Caco-2 (cell line): ENCODE measurements at places on chromosomes 11 and 22. TPM values are rescaled to one million over a fixed set of nuclear protein-coding genes. Genes with fewer than 3 reads are reported as not detected.
A peak's percentile ranks its signal among the peaks of the same experiment; 100 is the strongest.

DNA sequence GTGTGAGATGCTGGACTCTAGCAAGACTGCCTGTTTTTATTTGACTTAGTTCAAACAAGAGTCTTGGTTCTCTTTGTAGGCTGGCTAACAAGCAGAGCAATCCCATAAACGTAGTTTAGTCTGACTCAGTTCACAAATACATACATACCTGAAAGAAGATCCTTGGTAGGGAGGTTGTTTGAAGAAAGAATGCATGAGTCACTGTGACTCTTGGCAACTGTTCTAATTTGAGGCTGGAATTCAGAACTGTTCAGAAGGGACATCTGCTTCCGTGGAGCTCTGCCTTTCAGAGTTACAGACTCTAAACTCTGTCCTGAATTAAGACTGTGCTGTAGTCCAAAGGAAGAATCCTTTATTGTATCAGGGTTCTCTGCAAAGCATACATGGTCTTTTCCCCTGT lies 32.2 kb downstream of the C2CD3 start:
- DNase-seq, result peak; percentile 75

DNA sequence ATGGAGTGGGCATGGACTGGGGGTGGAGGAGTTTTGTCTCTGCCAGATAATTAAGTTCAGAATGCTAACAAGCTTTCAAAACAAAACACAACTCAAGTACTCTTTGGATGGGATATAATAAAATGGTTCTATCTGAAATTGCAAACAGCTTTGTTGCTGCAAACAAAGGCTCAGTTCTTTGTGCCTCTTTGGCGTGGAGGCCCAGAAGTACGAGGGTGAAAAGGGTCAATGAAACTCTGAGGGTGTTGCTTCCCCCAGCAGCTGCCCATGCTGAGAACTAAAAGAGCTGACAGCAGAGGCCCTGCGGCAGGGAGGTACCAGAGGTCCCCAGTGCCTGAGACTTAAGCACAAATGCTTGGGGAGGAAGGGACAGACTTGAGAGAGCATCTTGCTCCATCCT lies 26.5 kb upstream of the IGSF22 start:
- DNase-seq, result no peak

DNA sequence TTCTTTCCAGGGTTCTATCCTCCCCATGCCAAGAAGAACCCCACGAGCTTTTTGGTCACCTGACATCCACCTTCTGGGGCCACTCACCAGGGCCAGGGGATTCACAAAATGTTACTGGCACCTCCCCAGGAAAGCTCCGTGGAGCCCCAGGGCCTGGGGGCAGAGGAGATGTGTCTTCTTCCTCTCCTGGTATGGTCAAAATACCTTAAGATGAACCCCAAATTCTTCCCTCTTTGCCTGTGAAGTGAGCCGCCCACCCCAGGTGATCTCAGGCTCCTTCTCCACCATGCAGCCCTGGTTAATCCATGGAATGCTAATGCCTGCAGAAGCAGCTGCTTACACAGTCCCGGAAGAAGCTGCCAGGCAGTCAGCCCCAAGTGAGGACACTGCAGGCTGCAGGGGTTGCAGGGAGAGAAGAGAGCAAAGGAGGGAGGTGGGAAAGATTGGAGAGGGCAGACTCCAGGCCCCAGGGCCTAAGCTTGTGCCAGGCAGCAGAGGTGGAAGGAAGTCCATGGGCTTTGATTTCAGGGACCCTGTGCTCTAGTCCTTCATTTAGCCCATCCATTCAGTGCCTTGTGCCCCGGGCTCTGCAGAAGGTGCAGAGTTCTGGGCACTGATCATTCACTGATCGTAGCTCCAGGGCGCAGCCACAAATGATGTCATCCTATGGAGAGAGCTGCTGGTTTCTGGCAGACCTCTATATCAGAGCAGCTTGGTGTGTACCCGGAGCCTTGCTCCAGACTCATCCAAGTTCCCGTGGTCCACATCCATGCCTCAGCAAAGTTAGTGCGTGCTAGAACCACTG lies 127.9 kb upstream of the NECTIN1 start:
- no peak for DNase-seq

DNA sequence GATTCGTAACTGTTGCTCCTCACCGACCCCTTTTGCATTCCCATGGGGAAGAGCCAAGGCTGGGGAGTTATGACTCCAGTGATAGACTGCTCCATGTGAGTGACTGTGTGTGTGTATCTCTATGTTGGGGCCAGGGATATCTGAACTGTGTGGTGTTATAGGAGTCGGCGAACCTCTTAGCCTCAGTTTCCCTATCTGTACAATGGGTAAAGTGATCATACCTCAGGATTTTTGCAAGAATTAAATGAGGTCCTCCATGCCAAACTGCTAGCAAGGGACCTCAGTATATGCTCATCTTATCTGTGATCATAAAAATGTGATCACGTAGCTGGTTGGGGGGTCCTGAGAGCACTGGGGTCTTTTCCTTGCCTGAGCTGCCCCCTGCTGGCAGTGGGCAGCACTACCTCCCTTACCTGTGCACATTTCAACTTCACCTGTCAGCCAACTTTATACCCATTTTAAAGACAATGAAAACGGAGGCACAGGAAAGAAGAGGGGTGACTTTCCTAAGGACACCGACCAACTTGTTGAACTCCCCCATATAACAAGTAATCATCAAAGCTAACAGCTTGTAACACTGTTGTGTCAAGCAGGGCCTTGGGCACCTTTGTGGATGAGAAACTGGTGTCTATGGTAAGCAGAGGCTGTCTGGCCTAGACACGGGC lies 1.4 kb upstream of the DPP3 start:
- DNase-seq, result peak; percentile 68

Gene OSM
- total RNA-seq, result not detected in 2 replicates

Gene LRRC55
- total RNA-seq, result not detected in 2 replicates

GRCh38 chr11:12600829-12601228 lies 73.4 kb upstream of the TEAD1 start:
- no peak for DNase-seq

Gene ACRV1
- not detected in 2 replicates for total RNA-seq

GRCh38 chr22:19874307-19875060 lies 19.8 kb upstream of the GNB1L start:
- no peak for DNase-seq

GRCh38 chr22:44545773-44546172 lies 47.7 kb upstream of the RTL6 start:
- DNase-seq, result no peak

DNA sequence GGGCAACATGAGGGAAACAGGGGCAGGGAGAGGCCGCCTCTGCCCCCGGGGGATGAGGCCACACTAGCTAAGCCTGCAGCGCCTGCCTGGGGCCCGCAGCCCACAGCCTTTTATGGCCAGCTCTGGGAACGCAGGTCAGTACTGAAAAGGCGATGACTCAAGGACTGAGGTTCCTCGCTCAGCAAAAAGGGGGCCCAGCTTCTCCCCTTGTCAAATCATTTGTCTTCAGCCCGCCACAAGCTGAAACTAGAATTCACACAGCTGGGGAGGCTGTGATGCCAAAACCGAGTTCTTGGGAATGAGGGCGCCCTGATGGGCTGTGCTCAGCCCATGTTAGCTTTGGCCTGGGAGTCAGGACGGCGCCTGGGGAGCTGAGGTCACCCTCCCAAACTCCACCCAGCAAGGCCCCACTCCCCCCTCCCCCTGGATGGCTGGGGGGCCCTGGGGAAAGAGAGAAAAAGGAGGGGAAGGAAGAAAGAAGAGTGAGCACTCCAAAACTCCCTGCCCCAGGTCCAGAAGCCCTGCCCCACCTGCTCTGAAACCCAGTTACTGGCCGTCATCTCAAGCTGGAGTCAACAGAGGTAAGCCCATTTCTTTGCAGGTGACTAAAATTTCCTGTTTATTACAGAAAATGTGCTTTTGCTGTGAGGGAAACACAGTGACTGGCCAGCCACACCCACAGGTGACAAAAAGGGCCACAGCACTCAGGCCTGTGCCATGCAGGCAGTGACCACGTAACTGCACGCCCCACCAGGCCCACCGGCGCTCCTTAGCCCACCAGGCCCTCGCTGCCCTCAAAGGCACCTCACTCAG lies 13.7 kb downstream of the EHD1 start:
- DNase-seq, result no peak

DNA sequence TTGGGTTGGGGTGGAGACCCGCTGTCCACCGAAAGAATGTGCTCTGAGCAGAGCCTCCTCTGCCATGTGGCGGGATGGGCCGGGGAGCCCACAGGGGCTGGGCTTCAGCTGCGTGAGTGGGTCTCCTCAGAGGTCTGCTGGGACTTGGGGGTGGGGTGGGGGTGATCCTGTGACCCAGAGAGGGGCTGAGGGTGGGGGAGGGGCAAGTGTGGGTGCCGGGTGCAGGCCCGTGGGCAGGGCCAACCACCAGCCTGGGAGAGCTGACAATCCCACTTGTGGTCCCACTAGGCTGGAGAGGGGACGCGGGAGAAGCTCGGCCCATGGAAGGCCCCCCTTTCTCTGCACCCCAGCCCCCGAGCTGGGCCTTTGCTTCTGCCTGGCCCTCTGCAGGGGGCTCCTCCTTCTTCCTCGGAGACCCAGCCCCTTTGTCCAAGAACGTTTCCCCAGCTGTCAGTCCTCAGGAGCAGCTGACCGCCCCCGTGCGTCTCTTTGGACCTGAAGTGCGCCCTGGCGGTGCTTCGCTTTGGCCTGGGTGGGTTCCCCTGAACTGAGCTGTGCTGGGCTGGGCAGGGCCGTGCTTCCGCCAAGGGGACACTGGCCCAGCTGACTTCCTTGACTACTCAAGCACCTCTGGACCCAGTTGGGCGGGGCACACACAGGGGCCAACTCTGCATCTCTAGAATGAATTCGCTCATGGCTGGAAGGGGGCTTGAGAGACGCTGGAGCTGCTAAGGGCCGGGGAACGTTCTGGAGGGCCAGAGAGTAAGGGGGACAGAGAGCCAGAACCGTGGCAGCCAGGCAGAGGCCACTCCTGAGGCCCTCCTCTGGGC lies 30.2 kb downstream of the OSBPL5 start:
- DNase-seq, result no peak

DNA sequence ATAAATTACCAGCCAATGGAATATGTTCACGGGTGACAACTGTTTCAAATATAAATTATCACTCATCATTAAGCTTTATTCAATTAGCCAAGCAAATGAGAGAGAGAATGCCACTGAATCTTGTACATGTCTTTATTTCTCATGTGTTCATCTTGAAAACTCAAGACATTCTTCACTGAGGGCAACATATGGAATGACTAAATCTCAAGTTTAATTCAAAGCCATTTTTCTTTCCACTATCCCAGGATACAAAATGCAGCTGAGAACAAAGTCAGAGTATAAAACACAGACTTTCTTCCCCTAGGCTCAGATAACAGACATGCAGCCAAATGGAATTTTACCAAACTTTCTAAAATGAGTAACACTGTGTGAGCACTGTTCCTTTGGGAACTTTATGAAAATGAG lies 12.1 kb upstream of the BBOX1 start:
- DNase-seq, result no peak

- DNase-seq, result no peak
These were observed 3.2 kb upstream of the MS4A14 start for GRCh38 chr11:60393016-60393415.

GRCh38 chr11:126645186-126645585 lies 289.7 kb downstream of the ST3GAL4 start:
- DNase-seq, result no peak

- DNase-seq, result no peak
These were observed 70.2 kb upstream of the LMO1 start for GRCh38 chr11:8333811-8334401.
